Activated T-helper 2 cell treated with anti-CD3 and anti-CD28 coated beads, Interferon-gamma antibody, Interleukin-2, Interleukin-4, amounts not matched to agents 10 μg/mL and 5 μg/mL and 100 μg/mL, durations not matched to agents 14 hours and 24 hours and 36 hours (primary cell): ENCODE measurements at places on chromosomes 13 and 19. TPM values are rescaled to one million over a fixed set of nuclear protein-coding genes. Genes with fewer than 3 reads are reported as not detected.

Gene REX1BD
- total RNA-seq: 122 and 132 TPM in 2 replicates

Gene CHST8
- not detected in 2 replicates for total RNA-seq

Gene ACER1
- 0.11 TPM in 2 replicates for total RNA-seq

Gene KLK2
- total RNA-seq: 0.44 TPM in 1 of 2 replicates, not detected in the other

Gene KLF2
- 2.4 and 2.7 TPM in 2 replicates for total RNA-seq

Gene SULT2A1
- total RNA-seq: not detected in 2 replicates

Gene CBY2
- total RNA-seq: not detected in 2 replicates

- no peak for DNase-seq
Measured at GRCh38 chr13:76349700-76350099, 536.5 kb downstream of the KCTD12 start.

DNA sequence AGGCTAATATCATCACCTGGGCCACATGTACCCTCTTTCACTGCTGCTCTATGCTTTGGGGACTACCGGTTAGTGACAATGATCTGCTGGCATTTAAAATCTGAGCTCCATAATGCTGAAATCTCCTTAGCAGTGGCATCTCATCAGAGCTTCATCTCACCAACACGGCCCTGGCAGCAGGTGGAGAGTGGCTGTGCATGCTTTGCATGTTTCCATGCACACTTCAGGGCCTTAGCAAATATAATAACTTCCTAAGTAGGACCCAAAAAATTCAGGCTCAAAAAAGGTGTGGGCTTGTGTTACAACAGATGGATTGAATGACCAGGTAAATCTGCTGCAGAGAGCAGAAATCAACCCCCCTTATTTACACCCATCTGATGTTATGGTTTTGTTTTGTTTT lies 55.2 kb downstream of the ALOX5AP start:
- no peak for DNase-seq

DNA sequence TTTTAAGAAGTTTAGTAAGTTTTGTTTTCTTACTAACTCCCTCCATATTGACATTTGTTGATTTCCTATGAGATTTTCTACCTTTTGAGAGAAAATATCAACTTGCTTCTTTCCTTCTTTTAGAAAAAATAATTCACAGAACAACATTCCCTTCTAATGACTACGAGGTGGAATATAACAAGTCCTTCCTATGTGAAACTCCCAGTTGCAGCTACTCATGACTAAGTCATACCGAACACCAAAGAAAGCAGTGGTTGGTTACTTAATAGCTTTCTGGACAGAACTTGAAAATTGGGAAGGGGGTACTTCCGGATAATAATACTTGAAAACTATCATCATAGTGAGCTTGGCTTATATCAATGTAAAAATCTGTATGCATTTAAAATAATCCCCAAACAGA lies 144.8 kb downstream of the DACH1 start:
- DNase-seq: no peak

- DNase-seq: no peak
Measured at GRCh38 chr13:78786459-78786858, 127.5 kb upstream of the OBI1 start.

DNA sequence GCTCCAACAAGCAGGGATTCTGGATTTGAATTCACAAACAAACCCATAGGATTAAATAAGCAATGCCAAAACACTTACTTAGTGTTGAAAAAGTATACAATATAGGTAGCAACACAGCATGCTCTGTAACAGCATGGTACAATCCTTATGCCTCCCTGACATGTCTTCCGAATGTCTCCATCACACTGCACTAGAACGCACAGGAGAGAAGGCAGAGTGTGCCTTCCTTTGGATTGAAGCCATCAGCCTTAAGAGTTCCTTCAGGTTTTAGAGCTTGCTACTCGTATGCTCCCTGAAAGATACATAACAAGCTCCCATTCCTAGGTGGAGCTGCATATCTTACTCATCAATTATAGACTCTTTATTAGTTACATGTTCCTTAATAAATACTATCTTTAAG lies 1573.9 kb upstream of the PRR20A start:
- no peak for DNase-seq

GRCh38 chr19:40610396-40611064 lies 9.4 kb downstream of the LTBP4 start:
- no peak for DNase-seq

GRCh38 chr19:19334989-19335344 lies 14.3 kb downstream of the MAU2 start:
- DNase-seq: no peak
